Hematopoietic multipotent progenitor cell (in vitro differentiated cells): ENCODE measurements at places on chromosomes 2 and 18.

GRCh38 chr18:67281746-67282145, 234.8 kb downstream of the DSEL start:
- DNase-seq = no peak

- DNase-seq = no peak
These were observed 70.5 kb upstream of the CCBE1 start for GRCh38 chr18:59767732-59768131.

DNA sequence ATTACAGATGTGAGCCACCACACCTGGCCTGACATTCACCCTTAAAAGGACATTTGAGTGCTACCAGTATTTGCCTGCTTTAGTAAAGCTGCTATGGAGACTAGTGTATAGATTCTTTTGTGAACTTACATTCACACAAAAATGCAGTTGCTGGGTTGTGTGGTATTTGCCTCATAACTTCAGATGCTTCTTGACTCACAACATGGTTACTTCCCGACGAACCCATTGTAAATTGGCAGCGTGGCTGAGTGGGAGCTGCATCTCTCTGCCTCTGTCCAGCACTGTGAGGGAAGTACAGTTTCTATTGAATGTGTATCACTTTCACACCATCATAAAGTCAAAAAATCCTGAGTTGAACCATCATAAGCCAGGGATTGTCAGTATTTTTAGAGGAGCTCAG, 56.9 kb downstream of the RRM2 start:
- no peak for DNase-seq

DNA sequence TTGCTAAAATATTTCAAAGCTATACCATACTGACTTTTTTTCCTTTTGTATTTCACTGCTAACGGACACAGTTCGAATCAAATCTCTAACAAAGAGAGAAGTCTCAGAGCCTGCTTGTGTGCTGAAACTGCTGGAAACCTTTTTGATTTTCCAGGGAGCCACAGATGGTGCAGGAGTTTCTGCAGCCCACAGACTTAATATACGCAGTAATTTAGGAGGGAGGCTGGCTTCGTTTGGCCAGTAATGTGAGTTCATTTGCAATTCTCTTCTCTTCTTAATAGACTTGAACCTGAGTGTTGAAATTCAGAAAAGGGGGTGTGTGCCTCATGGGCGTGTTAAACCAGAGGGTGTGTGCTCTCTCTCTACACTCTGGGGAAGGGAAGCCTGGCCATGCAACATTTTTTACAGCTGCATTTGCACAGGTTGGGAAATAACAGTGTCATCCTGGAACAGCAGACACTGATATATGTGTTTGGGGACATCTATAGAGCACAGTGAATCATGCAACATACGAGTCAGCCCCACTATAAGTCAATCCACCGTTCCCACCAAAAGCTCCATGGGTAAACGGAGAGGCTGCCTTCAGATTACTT, 333.0 kb downstream of the CLIP4 start:
- no peak for DNase-seq

GRCh38 chr2:241639385-241639784, 1.9 kb downstream of the ATG4B start:
- no peak for DNase-seq

DNA sequence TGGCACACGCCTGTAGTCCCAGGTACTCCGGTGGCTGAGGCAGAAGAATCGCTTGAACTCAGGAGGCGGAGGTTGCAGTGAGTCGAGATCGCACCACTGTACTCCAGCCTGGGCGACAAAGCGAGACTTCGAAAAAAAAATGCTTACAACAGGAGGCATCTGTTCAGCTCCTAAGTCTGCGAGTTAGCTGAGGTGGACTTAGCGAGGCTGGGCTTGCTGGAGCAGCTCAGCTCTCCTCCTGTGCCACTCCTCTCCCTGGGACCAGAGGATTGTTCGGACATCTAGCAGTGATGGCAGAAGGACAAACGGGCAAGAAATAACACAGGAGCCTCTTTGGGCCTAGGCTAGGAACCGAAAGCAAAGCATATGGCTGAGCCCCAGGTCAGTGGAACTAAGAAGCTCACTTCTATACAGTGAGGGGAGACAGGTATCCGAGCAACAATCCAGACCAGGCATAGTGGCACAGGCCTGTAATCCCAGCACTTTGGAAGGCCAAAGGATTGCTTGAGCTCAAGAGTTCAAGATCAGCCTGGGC, 260.1 kb downstream of the GLI2 start:
- DNase-seq = no peak
